ENCODE measurements at places on chromosomes 2 and 18. TPM values are rescaled to one million over a fixed set of nuclear protein-coding genes. Genes with fewer than 3 reads are reported as not detected.

GRCh38 chr2:24521975-24522639 lies 31.1 kb downstream of the NCOA1 start:
- no peak for DNase-seq

GRCh38 chr2:1687254-1687653 lies 57.1 kb downstream of the PXDN start:
- DNase-seq: peak; percentile 69

- DNase-seq: no peak
Measured at GRCh38 chr2:53467467-53468180, 300.0 kb upstream of the CHAC2 start.

SP9 gene
- not detected for total RNA-seq

All from astrocyte (in vitro differentiated cells and primary cell).